GM12878 (cell line): ENCODE measurements at places on chromosomes 2 and 18. TPM values are rescaled to one million over a fixed set of nuclear protein-coding genes. Genes with fewer than 3 reads are reported as not detected.

DNA sequence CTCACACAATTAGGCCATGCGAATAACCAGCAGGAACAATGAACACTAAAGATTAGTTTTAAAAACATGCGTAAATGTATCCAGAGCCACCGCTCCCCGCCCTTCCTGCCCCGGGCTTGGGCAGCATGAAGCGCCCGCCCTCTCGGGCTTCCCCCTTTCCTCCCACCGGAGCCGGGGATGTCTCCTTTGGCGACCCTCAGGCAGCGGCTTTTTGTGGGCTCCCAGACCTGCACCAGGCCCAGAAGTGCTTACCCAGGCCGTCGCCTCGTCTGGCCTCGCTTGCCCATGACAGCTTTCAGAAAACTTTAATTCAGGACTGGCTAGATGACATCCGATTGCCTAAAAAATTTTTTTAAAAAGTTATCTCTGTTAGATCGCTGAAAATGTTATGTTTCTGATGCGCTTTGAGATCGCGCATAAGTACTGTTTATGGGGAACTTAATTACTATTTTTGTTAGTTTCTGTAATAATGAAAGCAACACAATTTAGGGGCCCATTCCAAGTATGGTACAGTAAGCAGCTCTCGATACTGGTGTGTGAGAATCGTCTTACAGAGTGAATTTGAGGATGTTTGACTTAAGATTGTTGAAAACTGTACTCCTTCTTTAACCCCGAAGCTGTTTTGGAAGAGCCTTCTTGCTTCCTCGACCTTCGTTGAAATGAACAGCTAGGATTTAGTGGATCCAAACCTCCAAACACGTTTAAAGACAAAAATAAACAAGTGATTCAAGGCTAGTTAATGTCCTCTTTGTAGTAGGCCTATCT, 1.1 kb downstream of the MAP3K20 start:
- no peaks in the 10 kb centered on the region for H3K36me3 ChIP-seq
- H3K27me3 ChIP-seq: no peaks in the 10 kb centered on the region; the same call in 1 of the 2 replicates
- H3K4me3 ChIP-seq: peak overlapping the region; percentile 79
- H3K27ac ChIP-seq: peak overlapping the region; percentile 91
- peak; percentile 20 for DNase-seq

DNA sequence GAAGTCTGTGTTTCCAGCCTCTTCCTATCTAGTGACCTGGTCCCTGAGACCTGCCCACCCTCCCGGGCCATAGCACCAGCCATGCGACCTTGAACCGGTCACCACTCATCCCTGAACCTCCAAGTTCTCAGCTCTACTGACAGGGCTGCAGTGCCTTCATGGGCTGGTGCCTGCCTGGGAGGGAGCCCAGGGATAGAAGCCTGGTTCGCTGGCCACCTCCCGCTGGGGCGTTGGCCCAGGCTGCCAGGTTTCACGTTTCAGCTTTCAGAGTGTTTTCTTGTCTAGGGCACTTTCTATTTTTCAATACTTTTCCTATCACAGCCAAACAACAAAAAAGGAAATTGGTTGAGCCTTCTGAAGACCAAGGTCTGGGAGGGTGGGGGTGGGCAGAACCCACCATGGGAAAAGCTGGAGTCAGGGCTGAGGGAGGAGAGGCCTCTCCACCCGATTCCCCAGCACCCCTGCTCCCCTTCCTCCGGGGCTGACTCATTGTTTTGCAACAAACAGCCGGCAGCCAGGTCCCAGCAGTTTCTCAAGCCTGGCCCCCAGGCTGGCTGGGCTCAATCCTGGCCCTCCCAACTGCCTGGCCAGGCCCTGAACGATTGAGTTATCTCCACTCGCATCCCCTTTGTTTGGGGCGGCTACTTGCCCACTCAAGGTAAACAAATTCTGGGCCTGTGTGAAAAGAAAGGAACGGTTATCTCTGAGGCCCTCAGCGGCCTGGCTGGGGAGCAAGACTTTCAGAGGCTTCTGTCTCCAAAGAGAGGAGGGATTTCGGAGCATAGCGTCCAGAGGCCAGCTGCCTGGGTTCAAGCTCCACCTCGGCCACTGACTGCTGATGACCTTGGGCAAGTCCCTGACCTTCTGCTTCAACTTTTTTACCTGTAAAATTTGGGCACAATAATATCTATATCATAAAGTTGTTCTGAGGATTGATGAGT, 47.5 kb downstream of the ZFP36L2 start:
- no peaks in the 10 kb centered on the region for H3K36me3 ChIP-seq
- no peak overlapping the region for H3K4me3 ChIP-seq
- no peak for DNase-seq
- H3K27ac ChIP-seq: no peak overlapping the region
- no peaks in the 10 kb centered on the region for H3K27me3 ChIP-seq

- no peak overlapping the region for H3K4me3 ChIP-seq
- H3K4me1 ChIP-seq: no peaks in the 10 kb centered on the region
- H3K36me3 ChIP-seq: no peaks in the 10 kb centered on the region
- DNase-seq: no peak
Measured at GRCh38 chr2:169047256-169048250, 16.4 kb upstream of the ABCB11 start.

- H3K4me3 ChIP-seq: peak overlapping the region; percentile 2; the same call in 1 of the 2 replicates
- H3K4me1 ChIP-seq: peaks cover 19% of the 10 kb centered on the region
- peak overlapping the region; percentile 32 for H3K27ac ChIP-seq
- no peaks in the 10 kb centered on the region for H3K36me3 ChIP-seq
- no peaks in the 10 kb centered on the region for H3K27me3 ChIP-seq
- DNase-seq: peak; percentile 62
Measured at GRCh38 chr2:55033076-55033742, 17.0 kb downstream of the RTN4 start.

GRCh38 chr18:23735021-23735464, 45.8 kb downstream of the LAMA3 start:
- H3K27me3 ChIP-seq: peaks cover 7% of the 10 kb centered on the region
- no peak overlapping the region for H3K27ac ChIP-seq
- H3K4me3 ChIP-seq: no peak overlapping the region
- no peak for DNase-seq

DNA sequence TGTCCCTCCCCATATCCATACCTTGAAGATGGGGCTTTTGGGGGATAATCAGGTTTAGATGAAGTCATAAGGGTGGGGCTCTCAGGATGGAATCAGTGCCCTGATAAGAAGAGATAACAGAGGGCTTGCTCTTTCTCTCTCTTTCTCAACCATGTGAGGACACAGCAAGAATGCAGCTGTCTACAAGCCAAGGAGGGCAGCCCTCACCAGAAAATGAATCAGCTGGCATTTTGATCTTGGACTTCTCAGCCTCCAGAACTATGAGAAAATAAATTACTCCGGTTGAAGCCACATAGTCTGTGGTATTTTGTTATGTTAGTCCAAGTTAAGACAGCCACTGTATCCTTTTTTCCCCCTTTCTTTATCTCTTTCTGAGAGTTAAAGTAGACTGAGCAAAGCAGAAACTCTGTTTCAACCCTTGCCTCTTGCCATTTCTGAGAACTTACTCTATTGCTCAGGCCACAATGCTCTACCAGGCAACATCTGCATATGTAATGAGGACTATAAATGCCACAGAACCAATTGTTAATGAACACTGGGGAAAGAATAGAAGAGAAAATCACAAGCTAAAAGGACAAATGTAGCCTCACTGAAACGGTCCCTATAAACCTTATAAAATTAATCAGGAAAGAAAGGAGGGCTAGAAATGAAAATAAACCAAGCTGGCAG, 56.9 kb downstream of the SRBD1 start:
- no peak overlapping the region for H3K4me3 ChIP-seq
- H3K27me3 ChIP-seq: no peaks in the 10 kb centered on the region
- no peak for DNase-seq
- no peaks in the 10 kb centered on the region for H3K36me3 ChIP-seq
- H3K27ac ChIP-seq: no peak overlapping the region

CYS1 gene
- total RNA-seq: 5.8 and 6.4 TPM in 2 replicates

REG1B gene
- total RNA-seq: 2.7 and 3.9 TPM in 2 replicates

ZNF512 gene
- 28.9 and 31.7 TPM in 2 replicates for total RNA-seq

LYG1 gene
- 0.21 TPM in 1 of 2 replicates, not detected in the other for total RNA-seq
